ENCODE measurements at places on chromosomes 2 and 18.

DNA sequence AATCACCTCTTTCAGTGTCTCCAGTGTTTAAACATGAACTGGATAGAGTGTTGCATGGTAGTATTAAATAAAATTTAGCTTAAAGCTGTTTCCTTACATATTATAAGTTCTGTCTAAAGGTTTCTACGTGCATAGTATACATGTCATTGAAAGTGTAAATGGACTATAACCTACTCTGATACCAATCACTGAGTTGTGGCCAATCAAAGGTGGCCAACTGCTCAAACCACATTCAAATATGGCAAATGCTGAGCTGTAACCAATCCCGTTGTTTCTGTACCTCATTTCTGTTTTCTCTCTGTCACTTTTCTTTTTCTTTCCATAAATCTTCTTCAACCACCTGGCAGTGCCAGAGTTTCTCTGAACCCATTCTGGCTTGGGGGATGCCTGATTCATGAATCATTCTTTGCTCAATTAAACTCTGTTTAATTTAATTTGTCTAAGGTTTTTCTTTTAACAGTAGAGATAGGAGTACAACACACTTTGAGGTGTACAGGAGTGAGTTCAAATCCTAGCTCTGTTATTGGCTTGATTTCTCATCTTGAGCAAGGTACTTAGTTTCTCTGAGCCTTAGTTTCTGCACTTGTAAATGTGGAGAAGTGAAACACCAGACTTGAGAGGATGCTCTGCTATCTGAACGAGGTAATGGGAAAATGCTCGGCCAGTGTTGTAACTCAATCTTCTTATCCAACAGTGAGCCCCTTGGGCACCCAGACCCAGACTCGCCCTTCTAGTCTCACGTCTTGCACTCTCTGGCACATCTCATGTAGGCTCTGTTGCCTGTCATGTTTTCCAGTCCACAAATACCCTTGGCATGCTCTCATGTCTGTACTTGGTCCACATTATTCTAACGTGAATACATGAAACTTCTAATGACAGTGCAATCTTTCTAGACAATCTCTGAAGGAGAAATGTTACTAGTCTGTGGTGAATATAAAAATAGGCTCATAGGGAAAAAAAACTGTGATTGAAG lies 228.0 kb downstream of the PIK3C3 start:
- DNase-seq = no peak

DNA sequence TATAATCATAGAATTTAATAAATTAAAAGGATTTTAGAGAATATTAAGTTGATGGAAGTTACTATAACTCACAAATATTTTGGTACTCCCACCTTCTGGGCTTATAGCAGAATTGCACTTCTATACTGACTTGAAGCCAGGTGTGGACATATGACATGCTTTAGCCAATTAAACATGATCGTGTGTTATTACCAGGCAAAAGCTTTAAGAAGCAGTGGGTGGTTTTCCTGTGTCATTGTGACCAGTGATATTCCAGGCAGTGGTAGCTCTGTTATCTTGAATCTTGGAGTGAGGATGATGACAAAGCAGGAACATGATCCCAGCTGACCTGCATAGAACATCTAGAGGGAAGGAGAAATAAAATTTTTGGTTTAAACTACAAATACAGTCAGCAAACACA lies 370.9 kb upstream of the ZEB2 start:
- DNase-seq = no peak

- DNase-seq = no peak
Observed at GRCh38 chr2:100174026-100174431, 31.6 kb upstream of the AFF3 start.

GRCh38 chr2:84674586-84674985 lies 158.3 kb downstream of the DNAH6 start:
- no peak for DNase-seq

- no peak for DNase-seq
Observed at GRCh38 chr2:191994749-191995148, 147.9 kb upstream of the CAVIN2 start.

GRCh38 chr2:234905547-234906265 lies 46.1 kb upstream of the SH3BP4 start:
- DNase-seq = no peak

- DNase-seq = no peak
Observed at GRCh38 chr2:132949108-132949507, 279.1 kb upstream of the LYPD1 start.

- DNase-seq = no peak
Observed at GRCh38 chr2:204662956-204663355, 117.7 kb downstream of the PARD3B start.

DNA sequence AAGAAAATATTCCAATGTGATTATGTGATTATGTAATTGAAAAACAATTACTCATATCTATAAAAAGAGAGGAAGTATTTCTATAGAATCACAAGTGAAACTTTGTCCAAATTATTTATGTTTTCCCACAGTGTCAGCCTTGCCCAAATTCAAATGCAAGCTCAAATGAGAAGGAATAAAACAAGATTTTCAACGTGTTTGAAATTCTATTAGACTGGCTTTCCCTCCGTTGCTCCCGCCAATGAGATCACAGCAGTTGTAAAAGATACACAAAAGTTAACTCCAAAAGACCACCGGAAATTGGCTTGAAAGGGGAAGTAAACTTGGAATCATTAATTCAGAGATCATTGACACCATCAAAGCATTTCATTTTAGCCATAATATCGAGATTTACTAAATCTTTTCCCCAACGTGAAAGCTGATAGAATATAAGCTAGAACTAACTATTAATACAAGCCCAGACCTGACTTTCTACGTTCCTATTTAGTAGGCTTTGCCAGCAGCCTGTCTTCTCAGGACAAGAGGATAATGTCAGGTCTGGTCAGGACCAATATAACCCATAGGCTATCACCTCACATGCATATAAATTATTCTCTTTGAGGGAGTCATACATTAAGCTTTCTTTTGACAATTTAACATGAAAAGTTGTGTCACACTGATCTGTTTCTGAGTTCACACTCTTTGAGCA lies 222.6 kb upstream of the CHAC2 start:
- DNase-seq = no peak

- no peak for DNase-seq
Observed at GRCh38 chr2:216183462-216183861, 74.3 kb downstream of the XRCC5 start.
